Cortex of kidney (tissue), 1 donor: ENCODE measurements at places on chromosomes 5 and 9.

- DNase-seq = no peak
These were observed 27.5 kb downstream of the ZNF474 start for GRCh38 chr5:122156724-122157325.

DNA sequence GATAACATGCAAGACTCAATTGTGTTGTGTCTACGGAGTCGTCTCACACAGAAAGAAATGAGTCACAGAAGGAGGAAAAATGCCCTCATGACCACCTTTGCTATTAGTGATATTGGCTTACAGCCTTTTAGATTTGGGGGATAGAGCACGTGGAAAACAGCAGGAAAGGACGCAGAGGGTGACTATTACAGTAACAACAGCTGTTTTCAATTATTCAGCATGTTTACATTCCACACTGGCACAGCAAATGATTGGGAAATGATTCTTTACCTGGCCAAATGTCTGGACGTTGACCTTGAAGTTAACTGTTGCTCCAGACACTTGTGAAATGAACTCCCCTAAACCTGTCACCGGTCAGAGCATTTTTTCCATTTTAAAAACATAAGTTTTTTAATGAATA lies 46.8 kb downstream of the APTX start:
- no peak for DNase-seq

- DNase-seq = no peak
These were observed 49.8 kb upstream of the OLFM1 start for GRCh38 chr9:135037521-135038250.

DNA sequence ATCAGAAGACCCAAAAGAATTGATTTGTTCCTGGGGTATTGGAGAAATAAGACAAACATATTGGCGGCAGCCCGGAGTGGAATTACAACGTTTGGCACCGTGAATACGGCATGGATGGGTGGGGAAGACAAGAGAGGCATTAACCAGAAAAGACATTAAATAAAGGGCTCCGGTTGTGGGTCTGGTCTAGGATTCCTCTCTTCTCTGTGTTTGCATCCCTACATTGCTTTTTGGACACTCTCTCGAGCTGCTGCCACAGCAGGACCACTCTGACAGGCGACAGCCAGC lies 138.7 kb upstream of the PALM2AKAP2 start:
- no peak for DNase-seq

GRCh38 chr5:2188661-2189060 lies 305.9 kb upstream of the IRX4 start:
- DNase-seq = no peak

DNA sequence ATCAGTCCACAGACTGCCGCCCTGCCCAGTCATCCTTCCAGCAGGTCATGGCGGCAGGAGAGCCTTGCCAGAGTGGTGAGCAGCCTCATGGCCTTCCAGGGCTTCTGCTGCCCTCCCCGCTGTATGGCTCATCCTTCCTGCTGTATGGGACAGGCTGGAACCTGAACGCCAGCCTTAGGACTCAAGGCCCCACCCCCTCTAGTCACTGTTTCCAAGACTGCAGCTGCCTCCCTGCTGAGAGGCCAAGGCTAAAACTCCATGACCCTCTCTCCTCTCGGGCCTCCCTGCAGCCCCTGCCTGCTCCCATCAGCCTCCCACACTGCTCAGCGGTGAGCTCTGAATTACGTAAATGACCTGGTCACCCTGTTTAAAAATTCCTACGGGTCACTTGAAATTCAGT lies 227.5 kb downstream of the AGTPBP1 start:
- DNase-seq = no peak

DNA sequence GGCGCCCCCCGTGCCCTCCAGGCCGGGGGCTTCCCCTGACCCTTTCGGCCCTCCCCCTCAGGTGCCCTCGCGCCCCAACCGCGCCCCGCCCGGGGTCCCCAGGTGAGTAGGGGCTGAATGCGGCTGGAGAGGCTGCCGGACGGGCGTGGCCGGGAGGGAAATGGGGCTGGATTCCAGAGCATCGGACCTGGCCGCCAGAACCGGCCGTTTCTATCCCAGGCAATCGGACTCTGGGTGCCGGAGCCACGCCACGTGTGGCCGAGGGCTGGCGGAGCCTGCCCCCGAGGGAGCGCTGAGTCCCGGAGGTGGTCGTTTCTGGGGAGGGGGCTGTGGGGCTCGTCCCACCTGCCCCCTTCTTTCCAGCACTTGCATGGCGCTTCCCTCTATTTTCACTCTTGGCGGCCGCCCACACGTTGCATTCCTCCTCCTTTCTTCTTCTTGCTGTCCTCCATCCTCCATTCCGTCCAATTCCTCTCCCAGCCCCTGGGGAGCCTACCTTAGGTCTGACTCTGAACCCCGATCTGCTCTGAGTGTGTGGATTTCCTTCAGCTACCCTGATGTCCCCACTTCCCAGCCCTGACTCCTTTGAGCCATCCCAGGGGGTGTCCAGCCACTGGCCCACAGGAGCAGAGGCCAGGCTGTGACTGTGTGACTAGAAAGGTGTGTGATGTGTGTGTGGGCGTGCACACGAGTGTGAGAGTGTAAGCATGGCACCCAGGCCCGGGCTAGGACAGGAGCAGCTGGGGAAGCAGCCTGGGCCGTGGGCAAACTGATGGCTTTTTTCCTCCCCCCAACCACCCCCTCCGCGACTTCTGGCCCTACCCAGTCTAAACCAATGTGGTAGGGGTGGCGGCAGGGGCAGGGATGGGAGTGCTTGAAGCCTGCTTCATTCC lies 24.7 kb downstream of the GOLGA2 start:
- DNase-seq = no peak

- no peak for DNase-seq
These were observed 13.0 kb downstream of the SUSD3 start for GRCh38 chr9:93071464-93071863.

DNA sequence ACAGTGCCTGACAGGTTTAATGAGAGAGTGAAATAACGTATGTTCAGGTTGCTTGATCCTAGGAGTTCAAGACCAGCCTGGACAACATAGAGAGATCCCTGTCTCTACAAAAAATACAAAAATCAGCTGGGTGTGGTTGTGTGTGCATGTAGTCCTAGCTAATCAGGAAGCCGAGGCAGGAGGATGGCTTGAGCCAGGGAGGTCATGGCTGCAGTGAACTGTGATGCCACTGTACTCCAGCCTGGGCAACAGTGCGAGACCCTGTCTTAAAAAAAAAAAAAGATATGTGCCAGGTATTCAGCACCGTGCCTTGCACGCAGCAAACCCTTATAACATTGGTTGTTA lies 38.8 kb upstream of the SPRY4 start:
- no peak for DNase-seq

DNA sequence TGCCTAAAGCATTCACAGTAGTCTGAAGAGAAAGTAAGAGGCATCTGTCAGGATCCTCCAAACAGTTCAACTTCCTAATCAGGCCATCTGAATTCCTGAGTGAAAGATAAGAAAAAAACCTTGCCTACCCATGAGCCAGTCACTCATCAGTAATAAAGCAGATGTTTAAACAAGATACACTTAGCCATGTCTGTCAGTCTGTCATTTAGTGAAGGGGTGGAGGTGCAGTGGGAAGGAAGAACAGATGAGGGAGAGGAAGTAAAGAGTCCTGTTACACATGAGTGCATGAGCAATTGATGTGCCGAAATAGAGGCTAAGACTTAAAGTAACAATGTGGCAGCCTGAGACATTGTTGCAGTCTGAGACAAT lies 29.9 kb upstream of the DMRTA1 start:
- DNase-seq = no peak

DNA sequence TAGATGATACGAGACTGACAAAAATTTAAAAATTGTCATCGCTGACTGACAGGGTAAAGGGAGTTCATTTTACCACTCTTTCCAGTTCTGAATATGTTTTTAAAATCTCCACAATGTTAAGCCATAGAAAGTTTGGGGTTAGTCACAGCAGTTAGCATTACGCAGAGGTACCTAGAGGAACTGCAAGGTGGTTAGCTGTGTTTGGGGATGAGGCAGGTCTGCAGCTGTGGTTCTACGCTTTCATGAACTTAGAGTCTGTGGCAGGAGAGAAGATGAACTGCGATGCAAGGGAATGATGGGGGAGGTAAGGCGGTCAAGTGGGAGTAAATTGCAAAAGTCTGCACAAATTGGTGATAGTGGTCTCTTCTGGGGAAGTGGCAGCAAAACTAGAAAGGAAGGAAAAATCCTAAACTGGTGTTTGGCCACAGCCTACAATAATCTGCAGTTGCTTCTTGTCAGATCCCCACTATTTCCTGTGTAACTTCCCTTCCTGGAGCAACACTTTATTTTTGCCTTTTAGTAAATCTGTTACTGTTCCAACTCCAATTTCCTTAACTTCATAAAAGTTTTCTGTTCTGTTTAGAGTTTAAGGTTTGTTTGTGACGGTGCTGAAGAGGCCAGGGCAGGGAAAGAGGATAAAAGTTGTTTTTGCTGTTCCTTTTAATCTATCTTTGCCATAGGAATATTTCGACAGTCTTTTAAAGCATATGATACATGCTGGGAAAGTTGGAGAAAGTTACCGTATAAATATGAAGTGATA lies 38.6 kb upstream of the SNX2 start:
- DNase-seq = no peak
